ENCODE measurements at places on chromosomes 3 and 15.

GRCh38 chr3:65713016-65713415, 325.7 kb downstream of the MAGI1 start:
- peak; percentile 94 for DNase-seq

DNA sequence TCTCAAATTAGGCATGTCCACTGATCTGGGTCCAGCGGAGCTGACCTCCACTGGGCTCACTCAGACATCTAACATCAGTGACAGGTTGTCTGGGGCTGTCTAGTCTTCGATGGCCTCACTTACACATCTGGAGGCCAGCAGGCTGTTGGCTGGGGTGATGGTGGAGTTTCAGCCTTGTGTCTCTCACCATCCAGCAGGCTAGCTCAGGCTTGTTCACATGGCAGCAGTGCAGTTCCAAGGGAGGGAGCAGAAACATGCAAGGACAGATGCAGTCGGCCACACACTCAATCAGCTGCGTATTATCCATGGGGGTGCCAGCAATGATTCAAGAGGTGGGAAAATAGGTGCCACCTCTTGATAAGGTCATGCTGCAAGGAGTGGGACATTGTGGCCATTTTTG, 292.5 kb downstream of the SHQ1 start:
- no peak for DNase-seq

GRCh38 chr3:126159476-126159875, 20.9 kb downstream of the ALDH1L1 start:
- no peak for DNase-seq

- DNase-seq = no peak
These were observed 283.0 kb upstream of the WNT5A start for GRCh38 chr3:55770077-55770476.

- DNase-seq = peak; percentile 35
These were observed 14.7 kb downstream of the IDH2 start for GRCh38 chr15:90087454-90088154.

GRCh38 chr3:97949743-97950142, 22.5 kb downstream of the RIOX2 start:
- DNase-seq = no peak

GRCh38 chr15:60353245-60353920, 44.4 kb downstream of the ANXA2 start:
- DNase-seq = peak; percentile 85

- DNase-seq = peak; percentile 55
These were observed 508 bp downstream of the GORASP1 start for GRCh38 chr3:39106851-39107387.

DNA sequence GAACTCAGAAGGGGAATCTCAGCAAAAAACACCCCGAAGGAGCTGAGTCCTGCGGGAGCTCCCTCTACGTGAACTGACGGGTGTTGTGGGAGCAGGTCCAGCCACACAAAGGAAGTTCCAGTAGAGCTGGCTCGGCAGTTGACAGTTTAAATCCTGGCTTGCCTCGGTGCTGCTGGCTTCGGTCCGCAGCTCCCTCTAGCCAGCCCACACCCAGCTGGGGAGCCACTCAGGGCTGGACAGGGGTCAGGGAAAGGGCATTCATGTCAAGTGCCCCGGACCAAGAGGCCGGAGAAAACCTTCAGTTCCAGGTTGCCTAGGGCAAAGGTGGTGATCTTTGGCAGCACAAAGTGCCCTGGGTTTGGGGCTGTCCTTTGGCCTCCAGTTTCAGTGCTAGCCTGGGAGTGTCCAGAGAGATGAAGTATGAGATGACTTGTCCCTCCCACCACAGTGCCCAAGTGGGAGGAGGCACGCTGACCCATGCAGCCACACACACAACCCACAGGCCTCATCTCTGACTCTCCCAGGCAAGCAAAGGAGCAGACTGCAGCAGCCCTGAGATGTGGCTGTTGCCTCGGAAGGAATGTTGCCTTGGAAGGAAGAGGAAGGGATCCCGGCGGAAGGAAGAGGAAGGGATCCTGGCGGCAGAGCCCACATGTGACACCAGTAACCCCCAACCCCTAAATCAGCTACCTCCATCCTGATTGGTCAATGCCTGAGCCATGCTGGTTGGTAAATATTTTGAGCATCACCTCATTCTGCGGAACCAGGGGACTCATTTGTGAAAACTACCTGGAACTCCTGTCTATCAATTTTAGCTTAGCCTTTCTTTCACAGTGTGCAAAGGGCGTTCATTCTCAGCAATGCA, 13.9 kb upstream of the ANPEP start:
- peak; percentile 52 for DNase-seq

DNA sequence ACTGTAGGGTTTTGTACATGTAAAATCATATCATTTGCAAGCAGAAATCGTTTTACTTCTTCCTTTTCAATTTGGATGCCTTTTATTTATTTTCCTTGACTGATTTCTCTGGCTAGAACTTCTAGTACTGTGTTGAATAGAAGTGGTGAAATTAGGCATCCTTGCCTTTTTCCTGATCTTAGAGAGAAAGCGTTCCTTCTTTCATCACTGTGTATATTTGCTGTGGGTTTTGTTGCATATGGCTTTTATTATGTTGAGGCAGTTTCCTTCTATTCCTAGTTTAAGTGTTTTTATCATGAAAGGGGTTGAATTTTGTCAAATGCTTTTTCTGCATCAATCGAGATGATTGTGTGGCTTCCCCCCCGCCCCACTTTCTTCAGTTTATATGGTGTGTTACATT, 140.9 kb downstream of the ATG7 start:
- no peak for DNase-seq

DNA sequence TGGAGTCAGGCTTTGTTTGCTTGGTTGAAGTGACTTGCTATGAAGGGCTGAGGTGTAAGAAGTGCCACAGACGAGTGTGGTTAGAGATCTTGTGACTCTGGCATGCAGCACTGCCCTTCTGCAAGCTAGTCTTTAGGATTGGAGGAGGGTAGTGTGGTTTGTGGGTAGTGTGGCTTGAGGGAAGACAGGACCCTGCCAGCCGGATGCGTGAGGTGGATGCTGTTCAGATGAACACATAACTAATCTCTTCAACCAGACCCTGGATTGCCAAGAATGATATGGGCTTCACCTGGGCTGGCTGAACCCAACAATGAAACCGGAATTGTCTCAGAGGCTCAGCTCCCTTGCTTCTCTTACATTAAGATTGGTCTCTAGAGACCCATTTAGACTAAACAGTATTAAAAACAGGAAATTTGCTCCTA, 32.7 kb downstream of the STARD9 start:
- DNase-seq = peak; percentile 23

- DNase-seq = peak; percentile 76
These were observed at the start of gene ATP10A for GRCh38 chr15:25863111-25863967. TSS of gene ATP10A (minus strand) at chr15:25863327. CDS start at chr15:25863096, 231 bp downstream.

DNA sequence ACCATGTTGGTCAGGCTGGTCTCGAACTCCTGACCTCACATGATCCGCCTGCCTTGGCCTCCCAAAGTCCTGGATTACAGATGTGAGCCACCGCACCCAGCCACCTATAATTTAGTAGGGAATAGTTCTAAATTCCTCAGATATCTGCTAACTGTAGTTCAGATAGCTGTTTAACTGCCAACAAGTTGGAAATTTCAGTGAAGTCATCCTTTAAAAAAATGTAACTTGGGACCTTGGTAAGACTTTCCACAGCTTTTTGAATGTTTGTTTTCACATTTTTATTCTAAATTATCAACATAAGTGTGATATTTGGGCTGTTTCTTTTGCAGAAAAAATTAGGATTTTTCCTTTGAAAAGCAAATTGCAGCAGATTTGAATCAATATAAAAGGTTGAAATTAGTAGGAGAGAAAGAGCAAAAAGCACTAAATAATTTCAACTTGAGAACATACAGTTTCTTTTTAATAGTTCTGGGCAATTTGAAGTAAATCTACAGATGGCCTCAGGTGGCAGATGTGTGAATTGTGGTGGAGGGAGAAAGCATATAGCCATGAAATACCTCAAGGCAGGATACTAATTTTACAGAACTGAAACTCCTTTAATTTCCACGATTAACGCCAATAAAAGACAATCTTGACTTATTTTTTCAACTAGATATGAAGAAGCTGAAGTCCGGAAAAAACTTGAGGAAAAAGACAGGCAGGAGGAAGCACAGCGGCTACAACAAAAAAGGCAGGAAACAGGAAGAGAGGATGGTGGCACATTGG, 34.3 kb downstream of the USP8 start:
- DNase-seq = peak; percentile 9
